ENCODE measurements at places on chromosomes 4 and X. TPM values are rescaled to one million over a fixed set of nuclear protein-coding genes. Genes with fewer than 3 reads are reported as not detected.

GRCh38 chr4:7101692-7102515 lies 34.0 kb upstream of the GRPEL1 start:
- ATAC-seq = peak; percentile 64

DNA sequence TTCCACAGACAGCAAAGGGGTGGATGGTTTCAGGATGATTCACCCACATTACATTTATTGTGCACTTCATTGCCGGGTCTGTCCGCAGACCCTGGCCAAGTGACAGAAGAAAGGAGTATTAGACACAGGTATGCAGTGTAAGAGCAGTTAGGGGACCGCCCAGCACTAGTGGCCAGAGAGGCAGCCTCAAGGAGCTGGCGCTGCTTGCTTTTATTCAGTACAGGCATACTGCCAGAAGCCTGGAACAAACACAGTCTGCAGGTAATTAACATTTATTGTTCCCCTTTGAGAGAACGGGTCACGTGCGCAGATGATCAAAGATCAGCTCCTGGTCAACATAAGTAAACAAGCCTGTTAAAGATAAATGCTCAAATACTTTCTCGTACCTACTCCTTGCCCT lies 1639.0 kb upstream of the IGFBP7 start:
- ATAC-seq = no peak

DNA sequence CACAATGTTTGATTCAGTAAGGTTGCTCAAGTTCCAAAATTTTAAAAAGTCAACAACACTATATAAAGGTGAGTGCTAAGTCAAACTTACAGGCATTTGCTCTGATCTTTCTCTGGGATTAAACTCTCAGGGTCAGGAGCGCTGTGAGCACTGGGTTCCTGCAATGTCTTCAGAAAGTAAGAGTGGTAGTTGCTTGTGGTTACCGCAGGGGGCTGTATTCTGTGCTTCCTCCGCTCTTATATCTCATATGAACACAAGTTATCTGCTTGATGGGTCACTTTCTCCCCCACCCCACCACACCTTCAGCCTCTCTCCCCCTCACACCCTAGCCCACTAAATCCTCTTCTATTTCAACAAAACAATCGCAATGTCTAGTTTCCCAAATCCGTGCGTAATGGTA lies 116.4 kb upstream of the IGSF1 start:
- no peak for ATAC-seq

The HTR2C gene
- not detected for total RNA-seq

GRCh38 chr4:46931981-46932380 lies 22.9 kb upstream of the COX7B2 start:
- peak; percentile 47 for ATAC-seq

- no peak for ATAC-seq
Measured at GRCh38 chrX:68462653-68463052, 29.4 kb upstream of the OPHN1 start.

Measured in activated T-helper 17 cell treated with anti-CD3 and anti-CD28 coated beads, Interleukin-2, amount 50 U/mL, for 72 hours (primary cell).